Fibroblast of pulmonary artery (primary cell): ENCODE measurements at places on chromosomes 2 and 18.

DNA sequence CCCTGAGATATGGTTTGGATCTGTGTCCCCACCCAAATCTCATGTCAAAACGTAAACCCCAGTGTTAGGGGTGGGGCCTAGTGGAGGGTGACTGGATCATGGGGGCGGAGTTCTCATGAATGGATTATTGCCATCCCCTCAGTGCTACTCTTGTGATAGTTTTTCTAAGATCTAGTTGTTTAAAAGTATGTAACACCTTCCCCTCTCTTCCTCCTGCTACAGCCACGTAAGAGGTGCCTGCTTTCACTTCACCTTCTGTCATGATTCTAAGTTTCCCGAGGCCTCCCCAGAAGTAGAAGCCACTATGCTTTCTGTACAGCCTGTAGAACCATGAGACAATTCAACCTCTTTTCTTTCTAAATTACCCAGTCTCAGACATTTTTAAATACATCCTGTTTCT lies 16.9 kb downstream of the PUM2 start:
- no peak for DNase-seq

DNA sequence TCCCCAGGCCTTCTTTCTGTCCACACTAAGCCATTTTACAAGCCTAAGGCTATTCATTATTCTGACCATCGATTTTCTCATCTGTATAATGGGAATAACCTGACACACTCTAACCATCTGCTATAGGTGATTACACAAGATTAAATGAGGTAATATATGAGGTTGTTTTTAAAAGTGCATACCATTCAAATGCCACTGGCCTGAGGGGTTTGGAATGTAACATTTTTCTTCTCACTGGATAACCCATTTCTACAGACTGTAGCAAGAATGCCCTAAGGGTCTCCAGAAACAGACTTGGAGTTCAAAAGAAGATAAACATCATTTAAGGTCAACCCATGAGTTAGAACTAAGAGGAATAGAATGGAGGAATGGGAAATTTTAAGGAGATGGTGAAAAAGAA lies 111.7 kb upstream of the SETBP1 start:
- DNase-seq, result no peak

GRCh38 chr2:43634604-43635306 lies 2.3 kb upstream of the PLEKHH2 start:
- DNase-seq, result peak; percentile 80

DNA sequence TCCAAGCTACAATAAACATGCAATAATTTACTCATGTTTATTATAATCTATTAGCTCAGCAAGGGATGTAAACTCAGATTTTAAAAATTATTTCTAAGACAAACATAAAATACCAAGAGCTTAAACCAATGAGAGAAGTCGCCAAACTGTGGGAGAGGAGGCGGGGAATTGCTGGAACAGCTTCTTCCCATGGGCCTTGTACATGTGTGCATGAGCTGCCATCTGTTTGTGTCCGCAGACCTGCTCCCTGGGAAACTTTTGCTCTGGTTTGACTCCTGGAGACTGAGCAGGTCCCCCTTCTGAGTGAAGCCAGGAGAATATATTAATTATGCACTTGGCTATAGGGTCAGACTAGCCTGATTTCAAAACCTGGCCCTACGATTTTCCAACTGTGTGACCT lies 655.9 kb upstream of the SOX11 start:
- DNase-seq, result no peak

DNA sequence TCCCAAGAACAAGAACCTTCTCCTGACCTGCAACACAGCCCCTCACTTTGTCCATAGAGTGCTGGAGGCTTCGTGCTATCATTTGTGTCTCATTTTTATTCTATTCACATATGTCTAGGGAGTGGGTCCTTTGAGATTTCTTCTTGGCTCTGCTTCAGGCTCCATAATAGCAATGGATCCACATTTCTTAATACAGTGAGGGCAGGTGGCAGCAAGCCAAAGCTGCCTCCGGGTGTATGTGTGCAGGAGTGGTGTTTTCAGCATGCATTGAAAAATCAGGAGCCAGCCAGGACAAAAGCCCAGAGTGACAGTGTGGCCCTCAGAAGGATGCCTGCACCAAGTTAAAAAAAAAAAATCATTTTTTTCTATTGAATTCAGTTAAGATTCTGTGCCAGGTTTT lies 115.1 kb upstream of the PELI1 start:
- peak; percentile 83 for DNase-seq
